ENCODE measurements at places on chromosomes 11 and 22.

DNA sequence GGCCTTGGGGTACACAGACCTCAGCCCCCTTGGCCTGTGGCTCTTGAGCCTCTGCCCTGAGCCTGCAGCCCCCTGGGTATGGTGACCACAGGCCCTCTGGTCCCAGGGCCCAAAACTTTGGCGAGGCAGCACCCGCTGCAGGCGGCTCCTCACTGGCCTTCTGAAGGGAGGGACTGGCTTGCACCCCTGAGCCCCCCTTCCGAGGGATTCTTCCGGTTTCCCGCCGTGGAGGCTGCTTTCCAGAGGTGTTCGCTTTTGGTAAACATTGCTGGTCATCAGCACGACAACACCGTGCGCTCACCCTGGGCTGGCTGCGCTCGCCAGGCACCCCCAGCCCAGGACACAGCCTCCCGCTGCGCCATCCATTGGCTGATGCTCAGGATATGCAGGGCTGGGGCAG is 42.0 kb downstream of the GRAMD4 start:
- DNase-seq = no peak

DNA sequence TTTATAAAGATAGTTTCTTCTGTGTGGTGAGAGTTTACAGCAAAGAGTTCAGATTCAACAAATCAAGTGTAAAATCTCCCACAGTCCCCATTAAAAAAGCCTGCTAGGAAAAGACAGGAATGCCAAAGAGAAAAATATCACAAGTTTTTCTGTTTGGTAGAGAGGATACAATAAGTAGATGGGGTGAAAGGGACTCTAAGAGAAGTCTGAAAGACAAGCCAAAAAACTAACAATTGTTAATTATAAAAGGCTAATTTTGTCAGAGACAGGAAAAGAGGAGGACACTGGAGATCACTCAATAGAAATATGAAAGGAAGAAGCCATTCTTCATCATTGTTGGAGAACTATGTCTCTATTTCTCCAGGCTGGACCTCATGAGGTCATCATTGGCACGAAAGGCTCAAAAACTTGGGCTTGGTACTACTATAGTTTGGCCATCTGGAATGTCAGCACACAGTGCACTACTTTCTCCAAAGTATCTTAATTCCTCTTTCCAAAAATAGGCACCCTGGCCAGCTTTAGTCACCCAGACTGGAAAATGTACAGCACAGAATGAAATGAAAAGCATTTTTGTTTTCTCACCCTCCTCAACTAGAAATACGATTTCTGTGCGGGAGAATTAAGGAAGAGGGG is 531 bp upstream of the SOX6 start:
- no peak for DNase-seq

GRCh38 chr11:118247041-118247440 is 5.1 kb downstream of the MPZL3 start:
- no peak for DNase-seq

- no peak for DNase-seq
Measured at GRCh38 chr22:45772743-45773142, 101.1 kb downstream of the ATXN10 start.

DNA sequence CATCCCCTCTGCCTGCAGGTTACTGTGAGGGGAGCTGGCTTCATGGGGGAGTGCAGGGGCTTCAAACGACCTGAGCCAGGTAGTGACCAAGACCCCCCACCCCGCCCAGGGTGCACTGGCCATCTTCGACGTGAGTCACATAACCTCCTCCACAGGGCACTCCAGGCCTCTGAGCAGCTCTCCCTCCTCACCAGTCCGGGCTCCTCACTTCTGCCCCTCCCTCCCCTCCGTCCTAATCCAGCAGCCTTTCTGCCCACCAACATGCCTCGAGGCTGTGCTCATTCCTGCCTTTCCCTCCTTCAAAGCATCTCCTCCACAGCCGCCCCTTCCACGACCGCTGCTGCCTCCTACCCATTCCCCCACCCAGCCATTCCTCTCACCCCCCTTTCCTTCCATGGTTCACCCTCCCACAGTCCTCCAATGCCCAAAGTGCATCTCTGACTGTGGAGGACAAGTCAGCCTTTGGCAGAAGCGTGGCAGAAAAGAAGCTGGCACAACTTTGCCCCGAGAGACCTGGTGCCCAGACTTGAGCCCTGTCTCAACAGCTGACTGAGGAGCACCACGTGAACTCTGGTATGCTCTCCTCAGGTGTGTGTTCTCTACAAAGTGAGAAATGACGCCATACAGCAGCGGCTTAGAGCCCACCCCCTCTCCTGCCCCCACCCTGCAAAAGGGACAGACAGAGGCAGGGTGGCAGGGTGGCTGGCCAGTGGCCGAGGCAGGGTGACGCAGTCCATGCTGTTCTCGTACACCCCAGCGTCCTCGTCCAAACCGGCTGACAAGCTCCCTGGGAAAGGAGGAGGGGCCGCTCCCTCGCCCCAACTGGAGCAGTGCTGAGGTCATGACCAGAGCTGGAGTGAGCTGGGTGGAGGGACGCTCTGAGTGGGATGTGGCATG is 30.4 kb downstream of the OPCML start:
- no peak for DNase-seq

- no peak for DNase-seq
Measured at GRCh38 chr11:67996622-67997474, 7.0 kb downstream of the UNC93B1 start.

- DNase-seq = no peak
Measured at GRCh38 chr11:120236169-120237107, 3.5 kb upstream of the POU2F3 start.

DNA sequence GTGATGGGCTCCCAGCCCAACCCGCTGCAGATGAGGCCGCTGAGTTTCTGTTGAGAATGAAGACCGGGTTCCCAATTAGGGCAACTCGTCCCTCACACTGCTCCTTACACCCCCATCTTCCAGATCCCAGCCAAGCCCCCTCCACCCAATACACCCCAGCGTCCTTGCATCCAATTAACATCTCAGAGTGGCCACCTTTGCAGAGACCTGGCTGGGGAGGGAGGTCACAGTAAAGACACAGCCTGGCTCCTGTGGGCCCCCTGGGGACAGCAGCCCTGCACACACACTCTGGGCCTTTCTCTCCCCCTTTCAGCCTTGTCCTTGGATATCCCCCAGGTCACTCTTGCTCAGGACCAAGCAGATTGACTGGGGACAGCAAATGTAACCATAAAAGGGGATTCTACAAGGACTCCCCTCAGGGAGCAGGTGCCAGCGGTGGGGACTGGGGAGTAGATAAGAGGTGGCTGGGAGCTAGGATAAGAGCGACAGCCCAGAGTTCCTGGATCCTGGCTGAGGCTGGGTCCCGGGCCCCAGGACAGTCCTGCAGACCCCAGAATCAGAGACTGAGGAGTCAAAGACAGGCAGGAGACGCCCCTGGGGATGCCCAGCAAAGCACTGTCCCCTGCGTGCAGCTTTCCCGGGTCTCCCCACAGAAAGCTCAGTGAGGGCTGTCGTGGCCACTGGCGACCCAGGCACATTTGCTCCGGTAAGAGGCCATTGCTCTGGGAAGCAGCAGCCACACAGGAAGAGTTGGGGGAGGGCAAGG is 8.4 kb downstream of the APOBEC3A start:
- no peak for DNase-seq

GRCh38 chr11:131108760-131109159 is 192.5 kb upstream of the SNX19 start:
- DNase-seq = no peak

DNA sequence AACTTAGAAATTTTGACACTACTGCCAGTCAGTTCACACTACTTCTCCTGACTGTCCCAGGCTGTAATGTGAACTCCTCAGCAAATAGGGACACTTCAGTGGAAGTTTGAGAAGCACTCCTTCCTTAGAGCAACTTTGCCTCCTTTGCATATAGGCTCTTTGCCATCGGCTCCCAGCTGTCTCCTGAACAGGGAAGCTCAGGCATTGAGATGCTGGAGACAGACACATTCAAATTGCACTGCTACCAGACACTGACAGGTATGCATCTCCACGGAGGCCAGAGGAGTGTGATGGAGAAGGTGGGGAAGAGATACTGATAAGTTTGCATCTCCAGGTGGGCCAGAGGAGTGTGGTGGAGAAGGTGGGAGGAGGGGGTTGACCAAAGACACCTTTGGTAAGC is 1.4 kb downstream of the TRAPPC4 start:
- no peak for DNase-seq

DNA sequence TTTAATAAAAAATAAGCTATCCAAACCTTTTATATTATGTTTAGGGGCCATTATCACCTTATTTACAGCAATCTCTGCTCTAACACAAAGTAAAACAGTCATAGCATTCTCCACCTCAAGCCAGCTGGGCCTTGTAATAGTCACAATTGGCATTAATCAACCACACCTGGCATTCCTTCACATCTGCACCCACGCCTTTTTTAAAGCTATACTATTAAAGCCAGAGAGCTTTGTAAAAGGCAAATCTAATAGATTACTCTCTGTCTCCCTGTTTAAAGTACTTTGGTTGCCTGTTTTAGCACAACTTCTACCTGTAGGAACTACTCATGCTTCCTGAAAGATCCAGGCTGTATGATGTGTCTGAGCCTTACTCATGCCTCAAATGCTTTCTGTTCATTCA is 113.1 kb downstream of the CSNK2A3 start:
- DNase-seq = no peak

DNA sequence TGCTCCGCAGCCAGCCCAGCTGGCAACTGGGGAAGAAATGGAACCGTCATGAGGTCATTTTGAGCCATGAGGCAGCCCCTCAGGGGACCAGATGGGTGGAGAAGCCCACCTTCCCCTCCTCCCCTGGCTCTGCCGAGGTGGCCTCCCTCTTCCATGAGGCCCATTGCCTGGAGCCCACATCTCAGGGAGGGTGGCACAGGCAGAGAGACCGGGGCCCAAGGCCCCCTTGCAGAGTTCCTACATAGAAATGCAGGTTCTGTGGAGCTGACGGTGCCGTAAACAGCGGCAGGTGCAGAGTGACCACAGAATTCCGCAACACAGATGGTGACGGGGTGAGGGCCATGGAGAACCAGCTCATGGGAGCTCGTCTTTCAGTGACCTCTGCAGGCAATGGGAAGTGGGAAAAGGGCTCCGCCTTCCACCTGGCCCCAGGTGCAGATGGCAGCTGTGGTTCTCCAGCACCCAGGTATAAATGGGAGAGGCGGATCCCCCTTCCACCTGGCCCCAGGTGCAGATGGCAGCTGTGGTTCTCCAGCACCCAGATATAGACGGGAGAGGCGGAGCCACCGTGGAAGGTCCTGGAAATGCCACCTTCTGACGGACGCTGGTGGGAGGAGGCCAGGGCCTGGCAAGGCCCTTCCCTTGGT is 765.4 kb downstream of the BRD1 start:
- DNase-seq = no peak

DNA sequence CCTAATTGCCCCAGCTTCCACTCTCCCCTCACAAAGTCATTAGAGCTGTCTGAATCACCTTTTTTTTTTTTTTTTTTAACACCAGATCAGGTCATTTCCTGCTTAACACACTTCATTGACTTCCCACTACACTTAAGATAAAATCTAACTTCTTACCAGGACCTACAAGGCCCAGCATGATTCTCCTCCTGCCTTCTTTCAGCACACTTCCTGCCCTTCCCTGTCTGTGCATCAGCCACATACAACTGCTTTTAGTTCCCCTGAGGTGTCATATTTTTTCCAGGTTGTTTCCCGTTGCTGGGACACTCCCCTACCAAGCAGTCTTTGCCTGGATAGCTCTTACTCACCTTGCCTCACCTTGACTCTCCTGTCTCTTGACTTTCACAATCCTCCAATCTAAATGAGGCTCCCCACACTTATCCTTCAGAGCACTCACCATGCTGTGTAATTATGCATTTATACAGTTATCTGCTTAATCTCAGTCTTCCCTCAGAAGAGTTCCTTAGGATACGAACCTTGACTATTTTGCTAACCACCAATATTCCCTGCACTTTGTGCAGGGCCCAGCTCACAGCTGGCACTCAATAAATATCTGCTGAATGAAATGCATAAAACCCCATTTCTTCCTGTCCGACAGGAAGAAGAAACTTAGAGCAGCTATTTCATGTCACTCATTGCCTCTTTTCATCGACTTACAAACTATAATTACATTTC is 96.6 kb upstream of the AKIP1 start:
- DNase-seq = no peak

- no peak for DNase-seq
Measured at GRCh38 chr22:28125799-28126198, 206.7 kb upstream of the PITPNB start.

DNA sequence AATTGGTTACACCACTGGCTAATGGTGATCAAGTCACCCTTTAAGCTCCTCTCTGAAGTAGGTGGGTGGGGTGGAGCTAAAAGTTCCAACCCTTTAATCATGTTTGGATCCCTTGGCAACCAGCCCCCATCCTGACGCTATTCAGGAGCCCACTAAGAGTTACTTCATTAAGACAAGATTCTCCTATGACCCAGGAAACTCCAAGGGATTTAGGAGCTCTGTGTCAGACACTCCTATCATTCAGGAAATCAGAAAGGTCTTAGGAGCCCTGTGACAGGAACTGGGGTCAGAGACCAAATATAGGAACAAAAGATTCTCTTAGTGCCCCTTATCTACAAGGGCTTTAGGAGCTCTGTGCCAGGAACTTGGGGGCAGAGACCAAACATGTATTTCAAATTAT is 141.3 kb downstream of the ATG16L2 start:
- no peak for DNase-seq

GRCh38 chr11:133269267-133269666 is 263.0 kb downstream of the OPCML start:
- peak; percentile 6 for DNase-seq

- DNase-seq = peak; percentile 96
Measured at GRCh38 chr11:441418-442274, at the start of gene ANO9. Gene ANO9, minus strand, starts transcription at chr11:442011. Its CDS starts 85 bp downstream, at chr11:441926.

DNA sequence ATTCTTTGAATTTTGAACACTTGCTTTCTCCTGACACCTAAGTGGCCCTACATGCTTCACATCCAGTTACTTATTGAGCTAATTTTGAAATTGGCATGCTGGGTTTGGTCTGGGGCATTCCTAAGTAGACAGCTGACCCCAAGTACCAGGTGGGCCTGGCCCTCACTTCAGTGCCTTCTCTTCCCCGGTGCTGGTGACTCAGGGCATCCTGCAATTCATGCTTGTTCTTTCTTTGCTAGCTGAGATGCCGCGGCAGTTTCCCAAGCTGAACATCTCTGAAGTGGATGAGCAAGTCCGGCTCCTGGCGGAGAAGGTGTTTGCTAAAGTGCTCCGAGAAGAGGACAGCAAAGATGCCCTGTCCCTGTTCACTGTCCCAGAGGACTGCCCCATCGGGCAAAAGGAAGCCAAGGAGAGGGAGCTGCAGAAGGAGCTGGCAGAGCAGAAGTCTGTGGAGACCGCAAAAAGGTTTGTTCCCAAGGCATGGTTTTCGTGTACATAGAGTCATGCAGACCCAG is 6.3 kb downstream of the AMPD3 start:
- DNase-seq = no peak

DNA sequence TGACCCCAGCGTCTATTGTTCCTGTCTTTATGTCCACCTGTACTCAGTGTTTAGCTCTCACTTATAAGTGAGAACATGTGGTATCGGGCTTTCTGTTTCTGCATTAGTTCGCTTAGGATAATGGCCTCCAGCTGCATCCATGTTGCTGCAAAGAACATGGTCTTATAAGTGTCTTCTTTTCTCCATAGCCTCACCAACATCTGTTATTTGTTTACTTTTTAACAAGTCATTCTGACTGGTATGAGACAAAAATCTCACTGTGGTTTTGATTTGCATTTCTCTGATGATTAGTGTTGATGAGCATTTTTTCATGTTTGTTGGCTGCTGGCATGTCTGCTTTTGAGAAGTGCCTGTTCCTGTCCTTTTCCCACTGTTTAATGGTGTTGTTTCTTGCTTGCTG is 21.7 kb upstream of the SLN start:
- no peak for DNase-seq
